ENCODE measurements at places on chromosomes 12 and 14. TPM values are rescaled to one million over a fixed set of nuclear protein-coding genes. Genes with fewer than 3 reads are reported as not detected.

Gene ISM2
- under 0.01 TPM for total RNA-seq

Gene PMCH
- not detected for total RNA-seq

Gene CIDEB
- total RNA-seq = 2.4 TPM

Gene TMEM119
- not detected for total RNA-seq

Gene PLEKHG7
- total RNA-seq = not detected

Gene JPH4
- 0.13 TPM for total RNA-seq

Gene REP15
- total RNA-seq = 5.4 TPM

Gene DCAF5
- 9.5 TPM for total RNA-seq

Gene RNASE3
- not detected for total RNA-seq

Gene PTCSC3
- total RNA-seq = not detected

Gene MTRFR
- 9.4 TPM for total RNA-seq

Gene C14orf39
- total RNA-seq = under 0.01 TPM

Gene NID2
- 40.1 TPM for total RNA-seq
